ENCODE measurements at places on chromosomes 12 and 14.

GRCh38 chr12:19223018-19223417 is 93.5 kb downstream of the PLEKHA5 start:
- H3K4me1 ChIP-seq = no peaks in the 10 kb centered on the region
- H3K27me3 ChIP-seq = no peaks in the 10 kb centered on the region
- H3K27ac ChIP-seq = no peak overlapping the region
- no peak overlapping the region for H3K4me3 ChIP-seq
- H3K36me3 ChIP-seq = no peaks in the 10 kb centered on the region

- no peaks in the 10 kb centered on the region for H3K4me1 ChIP-seq
- no peaks in the 10 kb centered on the region for H3K27me3 ChIP-seq
- no peak overlapping the region for H3K27ac ChIP-seq
- no peak for DNase-seq
- no peak overlapping the region for H3K4me3 ChIP-seq
Observed at GRCh38 chr12:62332598-62332997, 72.4 kb downstream of the USP15 start.

- no peaks in the 10 kb centered on the region for H3K27me3 ChIP-seq
- no peak for DNase-seq
- no peaks in the 10 kb centered on the region for H3K4me1 ChIP-seq
Observed at GRCh38 chr12:67026487-67027246, 242.5 kb upstream of the CAND1 start.

DNA sequence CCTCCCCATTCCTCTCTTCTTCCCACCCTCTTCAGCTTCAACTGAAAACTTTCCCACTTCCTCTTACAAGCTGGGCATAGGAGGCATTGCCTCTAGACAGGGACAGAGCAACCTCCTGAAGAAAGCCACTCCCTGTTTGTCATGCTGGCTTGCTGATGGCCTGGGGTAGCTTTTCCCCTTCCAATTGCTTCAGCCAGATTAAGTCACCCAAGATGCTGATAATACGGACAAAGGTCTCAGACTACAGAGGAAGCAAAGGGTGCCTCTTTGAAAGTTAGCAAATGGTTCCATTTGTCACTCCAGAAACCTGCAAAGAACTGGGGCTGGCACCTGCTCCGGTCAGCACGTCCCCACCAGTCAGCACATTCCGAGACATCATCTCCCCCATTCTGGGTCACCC is 6.0 kb downstream of the KRT2 start:
- H3K4me3 ChIP-seq = no peak overlapping the region
- H3K4me1 ChIP-seq = peaks cover 12% of the 10 kb centered on the region
- H3K36me3 ChIP-seq = no peaks in the 10 kb centered on the region
- DNase-seq = no peak

DNA sequence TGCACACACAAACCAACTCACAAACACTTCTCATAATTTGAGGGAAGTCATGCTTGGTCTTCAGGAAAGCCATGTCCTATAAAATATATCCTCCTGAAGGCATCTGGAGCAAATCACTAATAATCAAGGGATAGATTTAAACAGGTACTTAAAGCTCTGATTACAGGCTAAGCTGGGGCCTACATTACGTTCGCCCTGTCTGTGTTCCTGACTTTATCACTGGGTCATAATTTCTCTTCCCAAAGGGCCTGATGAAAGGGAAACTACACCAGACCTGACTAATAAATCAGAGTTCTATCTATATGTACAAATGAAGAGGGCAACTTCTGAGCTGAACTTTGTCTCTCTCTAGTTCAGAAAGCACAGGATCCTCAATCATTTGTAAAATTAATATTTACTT is 43.9 kb upstream of the RASSF8 start:
- DNase-seq = no peak
- no peak overlapping the region for H3K27ac ChIP-seq
- no peak overlapping the region for H3K4me3 ChIP-seq
- no peaks in the 10 kb centered on the region for H3K36me3 ChIP-seq
- no peaks in the 10 kb centered on the region for H3K27me3 ChIP-seq
- no peaks in the 10 kb centered on the region for H3K4me1 ChIP-seq

DNA sequence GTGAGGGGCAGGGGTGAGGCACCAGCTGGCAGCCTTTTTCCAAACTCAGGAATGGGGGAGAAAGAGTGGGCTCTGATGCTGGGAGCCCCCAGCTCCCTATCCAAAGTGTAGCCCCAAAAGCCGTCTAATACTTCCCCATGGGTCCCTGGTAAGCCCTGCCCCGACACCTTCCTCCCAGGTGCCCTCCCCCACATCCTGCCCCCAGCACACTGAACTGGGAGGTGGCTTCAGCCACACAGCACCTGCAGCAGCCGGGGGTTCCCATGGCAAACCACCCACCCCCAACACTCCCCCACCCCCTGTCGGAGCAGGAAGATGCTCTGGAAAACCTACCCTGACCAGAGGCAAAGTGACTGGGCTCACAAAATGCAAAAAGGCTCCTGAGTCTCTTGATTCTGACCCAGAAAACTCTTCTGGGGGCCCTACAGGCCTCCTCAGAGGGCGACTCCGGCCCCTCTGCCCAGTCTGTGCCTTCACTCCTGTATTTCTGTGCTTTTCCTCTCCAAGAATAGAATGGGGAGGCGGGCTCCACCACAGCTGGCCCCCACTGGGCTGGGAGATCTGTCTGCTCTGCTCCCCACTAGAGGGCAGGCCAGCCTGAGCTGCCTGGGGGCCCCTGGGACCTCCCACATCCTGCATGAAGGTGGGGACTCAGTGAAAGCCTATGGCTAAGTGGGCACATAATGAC is 81.6 kb downstream of the ITPK1 start:
- H3K36me3 ChIP-seq = no peaks in the 10 kb centered on the region
- peaks cover 19% of the 10 kb centered on the region for H3K4me1 ChIP-seq
- H3K27ac ChIP-seq = no peak overlapping the region
- no peaks in the 10 kb centered on the region for H3K27me3 ChIP-seq
- DNase-seq = no peak

DNA sequence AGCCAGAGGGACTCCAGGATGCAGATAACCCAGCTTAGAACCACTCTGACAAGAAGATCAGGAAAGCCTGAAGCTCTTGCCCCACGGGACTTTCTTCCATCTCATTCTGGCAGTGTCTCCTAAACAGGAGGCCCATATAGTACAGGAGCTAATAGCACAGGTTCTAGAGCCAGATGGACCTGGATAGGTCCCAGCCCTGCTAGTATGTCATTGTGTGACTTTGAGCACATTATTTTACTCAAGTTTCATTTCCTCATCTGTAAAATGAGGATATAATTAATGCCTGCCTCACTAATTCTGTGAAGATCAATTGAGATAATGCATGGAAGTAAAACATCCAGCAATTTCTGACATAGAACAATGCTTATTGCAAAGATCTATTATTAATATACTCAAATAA is 66.5 kb upstream of the GZMB start:
- H3K36me3 ChIP-seq = no peaks in the 10 kb centered on the region
- H3K4me3 ChIP-seq = no peak overlapping the region
- no peak overlapping the region for H3K27ac ChIP-seq
- DNase-seq = no peak
- no peaks in the 10 kb centered on the region for H3K27me3 ChIP-seq

DNA sequence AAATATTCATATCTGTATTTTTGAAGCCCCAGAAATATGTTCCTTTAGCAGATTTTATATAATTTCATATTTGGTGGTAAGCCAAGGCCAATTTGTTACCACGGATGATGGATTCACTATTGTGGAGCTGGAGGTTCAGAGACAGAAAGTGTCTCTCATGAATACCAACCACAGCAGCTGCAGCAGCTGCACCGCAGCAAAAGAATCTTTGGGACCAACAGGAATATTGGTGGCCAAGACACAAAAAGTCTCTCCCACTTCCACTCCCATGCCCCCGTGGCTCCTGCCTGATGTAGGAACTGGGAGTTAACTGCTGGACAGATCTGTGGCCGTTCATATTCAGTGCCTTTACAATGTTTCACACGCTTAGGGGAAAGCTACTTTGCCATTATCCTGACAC is 155.3 kb downstream of the ADAMTS20 start:
- H3K27me3 ChIP-seq = no peaks in the 10 kb centered on the region
- no peak overlapping the region for H3K4me3 ChIP-seq
- H3K36me3 ChIP-seq = no peaks in the 10 kb centered on the region
- H3K27ac ChIP-seq = no peak overlapping the region
- no peaks in the 10 kb centered on the region for H3K4me1 ChIP-seq
- DNase-seq = no peak

GRCh38 chr14:75548544-75548943 is 26.3 kb downstream of the BATF start:
- peaks cover 13% of the 10 kb centered on the region for H3K4me1 ChIP-seq
- H3K36me3 ChIP-seq = peaks cover 8% of the 10 kb centered on the region
- H3K4me3 ChIP-seq = no peak overlapping the region

DNA sequence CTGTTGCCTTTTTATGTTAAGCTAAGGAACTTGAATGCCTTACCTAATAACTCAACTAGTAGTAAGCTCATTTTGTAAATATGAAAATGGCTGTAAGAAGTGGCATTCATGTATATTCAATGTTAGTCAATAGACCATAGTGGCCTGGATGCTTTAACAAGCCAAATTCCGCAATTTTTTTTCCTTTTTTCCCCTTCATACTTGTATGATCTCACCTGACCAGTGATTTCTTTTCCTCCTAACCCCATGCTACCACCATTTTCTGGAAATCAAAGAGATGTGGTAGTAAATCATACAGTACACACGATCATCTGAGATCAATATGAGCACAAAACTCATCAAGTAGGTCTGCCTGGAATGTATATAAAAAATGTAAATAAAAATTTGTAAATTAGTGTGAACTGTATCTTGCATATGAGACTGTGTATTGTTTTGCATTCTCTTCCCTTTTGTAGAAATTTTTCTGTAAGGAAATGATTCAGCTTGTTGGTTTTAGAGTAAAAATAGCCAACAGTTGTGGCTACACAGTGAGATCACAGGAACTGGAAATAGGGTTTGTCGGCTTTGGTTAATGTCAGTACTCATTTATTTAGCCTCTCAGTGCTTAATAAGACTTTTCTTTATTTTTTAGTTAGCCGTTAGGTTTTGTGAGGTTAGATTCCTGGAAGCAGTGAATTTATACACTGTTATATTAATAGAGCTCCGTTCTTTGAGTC is 62.5 kb downstream of the ETNK1 start:
- no peak overlapping the region for H3K27ac ChIP-seq
- H3K4me3 ChIP-seq = no peak overlapping the region
- H3K4me1 ChIP-seq = no peaks in the 10 kb centered on the region
- no peak for DNase-seq
- H3K36me3 ChIP-seq = peaks cover 3% of the 10 kb centered on the region

DNA sequence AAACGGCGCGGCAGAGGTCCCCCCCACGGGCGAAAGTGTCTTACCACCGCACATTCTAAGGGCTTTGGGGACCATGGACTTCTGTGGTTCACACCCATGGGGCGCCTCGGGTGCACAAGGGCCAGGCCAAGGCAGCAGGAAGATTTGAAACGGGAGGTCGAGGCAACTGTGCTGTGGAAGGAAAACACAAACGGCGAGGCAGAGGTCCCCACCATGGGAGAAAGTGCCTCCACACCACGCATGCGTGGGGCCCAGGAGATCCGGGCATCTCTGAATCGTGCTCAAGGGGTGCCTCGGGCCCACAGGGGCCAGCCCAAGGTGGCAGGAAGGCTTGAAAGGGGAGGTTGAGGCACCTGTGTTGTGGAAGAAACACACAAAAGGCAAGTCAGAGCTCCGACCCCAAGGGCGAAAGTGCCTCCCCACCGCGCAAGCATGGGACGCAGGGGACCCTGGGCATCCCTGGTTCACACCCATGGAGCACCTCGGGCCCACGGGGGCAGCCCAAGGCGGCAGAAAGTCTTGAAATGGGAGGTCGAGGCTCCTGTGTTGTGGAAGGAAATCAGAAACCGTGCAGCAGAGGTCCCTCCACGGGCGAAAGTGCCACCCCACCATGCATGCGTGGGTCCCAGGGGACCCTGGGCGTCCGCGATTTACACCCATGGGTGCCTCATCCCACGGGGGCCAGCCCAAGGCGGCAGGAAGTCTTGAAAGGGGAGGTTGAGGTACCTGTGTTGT is 371.0 kb downstream of the ALG10 start:
- H3K36me3 ChIP-seq = no peaks in the 10 kb centered on the region
- no peak for DNase-seq
- H3K27ac ChIP-seq = no peak overlapping the region
- H3K4me1 ChIP-seq = no peaks in the 10 kb centered on the region
- no peak overlapping the region for H3K4me3 ChIP-seq

- H3K4me1 ChIP-seq = no peaks in the 10 kb centered on the region
- no peaks in the 10 kb centered on the region for H3K36me3 ChIP-seq
- no peak overlapping the region for H3K27ac ChIP-seq
Observed at GRCh38 chr12:124032265-124032886, 59.4 kb downstream of the ZNF664 start.

GRCh38 chr14:74333909-74334308 is 14.4 kb upstream of the VRTN start:
- no peaks in the 10 kb centered on the region for H3K27me3 ChIP-seq
- no peak overlapping the region for H3K4me3 ChIP-seq
- H3K27ac ChIP-seq = no peak overlapping the region
- DNase-seq = no peak
- H3K4me1 ChIP-seq = no peaks in the 10 kb centered on the region

DNA sequence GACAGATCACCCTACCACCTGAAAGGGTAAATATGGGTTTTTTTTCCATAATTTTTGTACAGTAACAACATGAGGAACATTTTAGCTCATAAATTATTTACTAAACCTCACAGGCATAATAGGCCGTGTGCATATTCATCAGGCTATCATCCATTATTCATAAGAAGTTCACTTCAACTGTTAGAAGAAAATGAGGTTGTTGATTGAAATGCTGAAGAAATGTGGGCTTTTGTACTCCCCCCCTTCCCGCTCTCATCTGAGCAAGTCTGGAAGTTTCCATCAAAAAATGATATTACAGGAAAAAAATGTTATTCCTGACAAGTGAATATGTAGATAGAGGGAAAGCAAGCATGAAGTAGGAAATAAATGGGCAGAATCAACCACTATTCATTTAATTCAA is 7.9 kb upstream of the POU6F1 start:
- no peak overlapping the region for H3K4me3 ChIP-seq
- H3K4me1 ChIP-seq = no peaks in the 10 kb centered on the region
- H3K27me3 ChIP-seq = no peaks in the 10 kb centered on the region
- no peak for DNase-seq
- no peak overlapping the region for H3K27ac ChIP-seq

DNA sequence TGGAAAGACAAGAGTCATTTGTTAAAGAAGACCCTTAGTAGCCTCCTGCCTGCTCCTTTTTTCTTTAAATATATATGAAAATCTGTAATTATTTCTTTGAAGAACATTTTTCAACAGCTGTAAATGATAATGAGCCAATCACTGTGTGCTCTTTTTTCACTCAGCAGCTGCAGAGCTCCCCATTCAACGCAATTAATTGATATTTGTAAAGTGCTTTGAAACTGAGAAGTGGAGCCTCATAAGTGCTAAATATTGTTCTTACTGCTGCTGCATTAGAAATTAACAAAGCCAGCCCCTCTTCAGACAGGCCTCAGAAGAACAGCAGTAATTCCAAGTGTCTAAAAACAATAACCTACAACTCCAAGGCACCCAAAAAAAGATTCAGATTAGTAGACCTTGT is 224.3 kb downstream of the GXYLT1 start:
- no peaks in the 10 kb centered on the region for H3K36me3 ChIP-seq
- H3K4me1 ChIP-seq = no peaks in the 10 kb centered on the region
- no peaks in the 10 kb centered on the region for H3K27me3 ChIP-seq
- no peak for DNase-seq

GRCh38 chr12:55024575-55024974 is 4.8 kb downstream of the NEUROD4 start:
- no peak overlapping the region for H3K4me3 ChIP-seq
- H3K36me3 ChIP-seq = no peaks in the 10 kb centered on the region
- DNase-seq = no peak
- H3K27me3 ChIP-seq = peaks cover 8% of the 10 kb centered on the region
- H3K27ac ChIP-seq = no peak overlapping the region
